ENCODE measurements at places on chromosomes 5 and 9. TPM values are rescaled to one million over a fixed set of nuclear protein-coding genes. Genes with fewer than 3 reads are reported as not detected.

- peaks cover 28% of the 10 kb centered on the region for H3K4me1 ChIP-seq
- peak; percentile 85 for DNase-seq
- peaks cover 10% of the 10 kb centered on the region for H3K36me3 ChIP-seq
- H3K27me3 ChIP-seq, result peaks cover 22% of the 10 kb centered on the region
Measured at GRCh38 chr9:21801683-21802417, 586 bp upstream of the MTAP start.

The SLC46A2 gene
- total RNA-seq, result 0.14 TPM

The PHF24 gene
- 0.88 TPM for total RNA-seq

DNA sequence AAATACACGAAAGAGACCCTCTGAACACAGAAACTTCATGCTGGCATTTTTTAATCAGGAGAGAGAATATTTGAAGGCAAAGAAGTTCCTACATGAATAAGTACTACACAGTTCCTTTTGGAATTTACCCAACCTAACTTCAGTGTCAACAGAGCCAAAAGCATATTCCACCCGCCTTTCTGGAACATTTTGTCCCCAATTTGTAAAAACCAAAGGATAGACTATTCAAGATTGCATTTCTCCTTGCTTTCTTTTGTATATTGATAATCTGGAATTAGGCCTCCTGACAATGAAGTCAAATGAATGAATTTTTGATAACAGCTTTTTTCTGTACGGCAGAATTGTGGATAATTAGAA is 39.4 kb upstream of the TRAF1 start:
- H3K36me3 ChIP-seq, result peaks cover 6% of the 10 kb centered on the region
- H3K27me3 ChIP-seq, result no peaks in the 10 kb centered on the region
- peaks cover 20% of the 10 kb centered on the region for H3K4me1 ChIP-seq
- DNase-seq, result no peak
- peak overlapping the region; percentile 24 for H3K4me3 ChIP-seq
- H3K27ac ChIP-seq, result peak overlapping the region; percentile 24
